Lower lobe of right lung (tissue), 2 donors: ENCODE measurements at places on chromosomes 1 and 21. TPM values are rescaled to one million over a fixed set of nuclear protein-coding genes. Genes with fewer than 3 reads are reported as not detected.

GRCh38 chr1:241706257-241706656, 54.2 kb downstream of the WDR64 start:
- H3K27ac ChIP-seq, result no peak overlapping the region
- no peaks in the 10 kb centered on the region for H3K27me3 ChIP-seq
- no peak overlapping the region for H3K4me3 ChIP-seq
- H3K36me3 ChIP-seq, result no peaks in the 10 kb centered on the region

The TRIM67 gene
- not detected for total RNA-seq

DNA sequence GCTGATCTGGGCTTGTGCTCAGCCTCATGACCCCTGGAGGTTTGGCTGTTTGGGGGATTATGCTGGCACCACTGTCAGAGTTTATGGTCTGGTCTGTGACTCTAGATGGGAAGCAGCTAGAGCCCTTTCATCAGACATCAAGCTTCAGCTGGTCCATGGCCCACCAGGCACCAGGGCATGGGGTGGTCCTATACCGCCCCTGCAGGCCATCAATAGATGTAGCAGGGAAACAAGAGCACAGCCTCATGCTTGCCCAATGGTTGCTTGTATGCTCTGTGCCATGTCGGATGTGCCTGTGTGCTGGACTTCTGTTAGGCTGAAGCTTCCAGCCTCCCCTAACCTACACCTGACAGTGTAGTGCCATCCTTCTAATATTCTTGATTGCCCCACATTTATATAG, 71.1 kb upstream of the CD34 start:
- no peaks in the 10 kb centered on the region for H3K36me3 ChIP-seq
- H3K4me3 ChIP-seq, result no peak overlapping the region
- DNase-seq, result no peak
- peaks cover 5% of the 10 kb centered on the region for H3K27me3 ChIP-seq
- no peak overlapping the region for H3K27ac ChIP-seq

DNA sequence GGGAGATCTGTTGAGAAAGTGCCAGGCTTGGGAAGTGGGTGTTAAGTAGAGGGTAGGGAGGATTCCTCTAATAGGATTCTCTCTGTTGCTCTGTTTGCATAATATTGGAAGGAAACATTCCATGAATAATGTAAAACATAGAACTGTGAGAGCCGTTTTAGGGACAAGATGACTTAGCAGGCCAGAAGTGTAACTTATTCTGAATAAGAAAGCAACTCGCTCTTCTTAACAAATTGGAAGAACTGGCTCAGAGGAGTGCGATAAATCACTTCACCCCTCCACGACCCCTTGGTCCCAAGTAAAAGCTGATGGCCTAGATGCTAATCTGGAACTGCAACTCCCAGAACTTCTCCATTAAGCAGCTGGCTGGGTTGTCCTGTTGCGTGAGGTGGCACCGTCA, 19.1 kb downstream of the SIM2 start:
- no peak overlapping the region for H3K27ac ChIP-seq
- no peak overlapping the region for H3K4me3 ChIP-seq
- peaks cover 60% of the 10 kb centered on the region for H3K27me3 ChIP-seq
- no peak for DNase-seq
- H3K36me3 ChIP-seq, result no peaks in the 10 kb centered on the region

The HNRNPU gene
- total RNA-seq, result 279 TPM

DNA sequence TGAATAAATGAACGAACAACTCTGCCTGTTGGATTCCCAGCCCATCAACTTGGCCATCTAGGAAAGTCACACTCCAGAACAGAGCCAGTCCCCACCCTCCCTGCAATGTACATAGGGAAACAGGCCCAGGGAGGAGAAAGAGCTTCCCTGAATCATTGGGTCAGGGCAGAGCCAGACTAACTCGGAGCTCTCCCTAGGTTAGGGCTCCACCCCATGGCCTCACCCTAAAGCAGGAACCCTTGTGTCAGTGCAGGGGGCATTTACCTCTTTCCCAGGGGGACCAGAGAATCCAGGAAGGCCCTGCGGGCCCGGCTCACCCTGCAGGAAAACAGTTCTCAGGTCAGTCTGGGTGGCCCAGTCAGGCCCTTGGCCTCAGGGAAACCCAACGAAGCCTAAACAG, 11.6 kb downstream of the COL9A2 start:
- no peak overlapping the region for H3K4me3 ChIP-seq
- no peaks in the 10 kb centered on the region for H3K4me1 ChIP-seq
- no peak overlapping the region for H3K27ac ChIP-seq

- H3K27ac ChIP-seq, result no peak overlapping the region
- H3K4me1 ChIP-seq, result no peaks in the 10 kb centered on the region
- no peak for DNase-seq
- H3K27me3 ChIP-seq, result no peaks in the 10 kb centered on the region
- no peak overlapping the region for H3K4me3 ChIP-seq
- H3K36me3 ChIP-seq, result no peaks in the 10 kb centered on the region
Measured at GRCh38 chr1:204678721-204679475, 6.6 kb downstream of the LRRN2 start.
